ENCODE measurements at places on chromosomes 2 and 18.

- no peaks in the 10 kb centered on the region for H3K27me3 ChIP-seq
- H3K27ac ChIP-seq: no peak overlapping the region
- H3K36me3 ChIP-seq: no peaks in the 10 kb centered on the region
- H3K4me3 ChIP-seq: no peak overlapping the region
- no peak for DNase-seq
- H3K4me1 ChIP-seq: no peaks in the 10 kb centered on the region
Measured at GRCh38 chr2:64781711-64782390, 128.1 kb upstream of the SERTAD2 start.

DNA sequence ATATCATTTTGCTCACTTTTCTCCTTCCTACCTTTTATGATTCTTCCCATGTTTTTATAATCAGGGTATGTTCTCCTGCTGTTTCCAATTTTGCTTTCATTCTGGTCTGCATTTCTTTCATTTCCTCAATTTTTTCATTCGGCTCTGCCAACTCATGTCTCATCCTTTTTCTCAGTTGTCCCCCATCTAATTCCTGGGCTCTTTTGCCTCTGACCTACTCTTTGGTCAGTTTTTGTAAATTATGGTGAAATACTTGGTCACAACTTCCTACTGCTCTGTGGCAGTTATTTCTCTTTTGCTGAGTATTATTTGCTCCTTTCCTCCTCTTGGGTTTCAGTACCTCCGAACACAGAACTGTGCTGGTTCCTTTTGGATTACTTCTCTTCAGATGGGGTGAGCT, 27.5 kb downstream of the MYO7B start:
- H3K27ac ChIP-seq: no peak overlapping the region
- no peak for DNase-seq
- no peak overlapping the region for H3K4me3 ChIP-seq

- H3K27me3 ChIP-seq: no peaks in the 10 kb centered on the region
- no peaks in the 10 kb centered on the region for H3K36me3 ChIP-seq
- DNase-seq: no peak
- H3K4me3 ChIP-seq: no peak overlapping the region
- H3K27ac ChIP-seq: no peak overlapping the region
- H3K4me1 ChIP-seq: peaks cover 26% of the 10 kb centered on the region
Measured at GRCh38 chr2:16140771-16141640, 200.7 kb downstream of the MYCN start.

GRCh38 chr2:220510668-220511067, 883.2 kb downstream of the SLC4A3 start:
- H3K4me3 ChIP-seq: no peak overlapping the region
- peaks cover 3% of the 10 kb centered on the region for H3K27me3 ChIP-seq
- no peak for DNase-seq

DNA sequence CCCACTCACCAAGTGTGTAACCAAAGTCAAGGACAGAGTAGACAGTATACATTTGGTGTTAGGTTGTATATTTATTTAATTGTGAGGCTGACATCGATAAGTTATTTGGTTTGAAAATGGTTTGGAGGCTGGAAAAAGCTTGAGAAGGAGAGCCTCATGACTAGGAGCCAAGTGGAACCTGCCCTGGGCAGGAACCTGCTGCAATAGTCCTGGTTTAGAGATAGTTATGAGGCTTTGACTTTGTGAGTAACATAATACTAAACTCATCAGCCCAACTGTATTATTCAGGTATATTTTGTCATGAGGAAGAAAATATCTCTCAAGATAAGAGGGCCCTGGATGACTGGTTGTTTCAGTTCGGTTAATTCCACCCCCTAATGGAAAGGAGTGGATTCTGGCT, 234.3 kb upstream of the CYRIA start:
- no peak overlapping the region for H3K4me3 ChIP-seq
- H3K27ac ChIP-seq: no peak overlapping the region
- no peaks in the 10 kb centered on the region for H3K36me3 ChIP-seq
- H3K27me3 ChIP-seq: no peaks in the 10 kb centered on the region
- no peaks in the 10 kb centered on the region for H3K4me1 ChIP-seq

DNA sequence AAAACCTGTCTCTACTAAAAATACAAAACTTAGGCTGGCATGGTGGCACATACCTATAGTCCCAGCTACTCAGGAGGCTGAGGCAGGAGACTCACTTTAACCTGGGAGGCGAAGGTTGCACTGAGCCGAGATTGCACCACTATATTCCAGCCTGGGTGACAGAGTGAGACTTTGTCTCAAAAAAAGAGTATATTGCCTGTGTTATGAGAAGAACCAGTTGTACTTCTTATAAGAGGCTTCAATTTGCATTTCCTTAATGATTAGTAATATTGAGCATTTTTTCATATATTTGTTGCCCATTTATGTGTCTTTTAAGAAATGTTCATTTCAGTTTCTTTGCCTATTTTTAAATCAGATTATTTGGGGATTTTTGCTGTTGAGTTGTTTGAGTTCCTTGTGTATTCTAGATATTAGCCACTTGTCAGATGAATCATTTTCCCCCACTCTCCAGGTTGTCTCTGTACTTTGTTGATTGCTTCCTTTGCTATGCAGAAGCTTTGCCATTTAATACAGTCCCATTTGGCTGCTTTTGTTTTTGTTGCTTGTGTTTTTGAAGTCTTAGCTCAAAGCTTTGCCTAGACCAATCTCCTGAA, 75.8 kb upstream of the LRPPRC start:
- H3K27ac ChIP-seq: no peak overlapping the region
- no peak overlapping the region for H3K4me3 ChIP-seq
- no peaks in the 10 kb centered on the region for H3K36me3 ChIP-seq
- no peaks in the 10 kb centered on the region for H3K4me1 ChIP-seq
- H3K27me3 ChIP-seq: no peaks in the 10 kb centered on the region

- no peak overlapping the region for H3K27ac ChIP-seq
- H3K4me3 ChIP-seq: no peak overlapping the region
- DNase-seq: no peak
- no peaks in the 10 kb centered on the region for H3K27me3 ChIP-seq
- no peaks in the 10 kb centered on the region for H3K36me3 ChIP-seq
Measured at GRCh38 chr2:53913721-53914120, 54.0 kb upstream of the GPR75 start.

GRCh38 chr2:36486521-36487044, 111.4 kb downstream of the FEZ2 start:
- H3K4me1 ChIP-seq: peaks cover 43% of the 10 kb centered on the region
- no peaks in the 10 kb centered on the region for H3K36me3 ChIP-seq
- H3K4me3 ChIP-seq: no peak overlapping the region
- no peak for DNase-seq
- no peaks in the 10 kb centered on the region for H3K27me3 ChIP-seq
- peak overlapping the region; percentile 64 for H3K27ac ChIP-seq

DNA sequence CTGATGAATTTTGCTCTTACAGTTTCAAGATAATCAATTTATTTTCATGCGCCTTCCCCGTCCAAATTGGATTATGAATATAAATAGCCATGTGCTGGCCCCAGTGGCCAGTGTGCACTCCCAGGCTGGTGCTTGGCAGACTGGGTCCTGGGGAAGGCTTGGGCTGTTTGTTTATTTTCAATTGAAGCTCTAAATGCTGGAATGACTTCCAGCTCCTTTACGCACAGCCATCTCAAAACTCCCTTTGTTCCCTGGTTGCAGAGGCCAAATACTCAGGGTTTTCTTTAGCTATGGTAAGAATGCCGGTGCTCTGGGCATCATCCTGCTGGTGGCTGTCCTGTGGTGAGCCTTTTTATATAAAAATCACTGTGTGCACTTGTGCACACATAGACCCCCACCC, 131.5 kb downstream of the PRKCE start:
- H3K4me3 ChIP-seq: no peak overlapping the region
- no peaks in the 10 kb centered on the region for H3K27me3 ChIP-seq
- no peak for DNase-seq
- H3K27ac ChIP-seq: no peak overlapping the region
- peaks cover 6% of the 10 kb centered on the region for H3K4me1 ChIP-seq

- H3K4me3 ChIP-seq: no peak overlapping the region
- no peaks in the 10 kb centered on the region for H3K36me3 ChIP-seq
- no peak for DNase-seq
- peaks cover 32% of the 10 kb centered on the region for H3K4me1 ChIP-seq
- no peaks in the 10 kb centered on the region for H3K27me3 ChIP-seq
Measured at GRCh38 chr2:176093145-176093897, 800 bp downstream of the HOXD13 start.

GRCh38 chr2:47072728-47073191, 82.3 kb downstream of the STPG4 start:
- H3K4me1 ChIP-seq: peaks cover 44% of the 10 kb centered on the region
- DNase-seq: peak; percentile 77
- peak overlapping the region; percentile 16 for H3K27ac ChIP-seq
- peaks cover 3% of the 10 kb centered on the region for H3K36me3 ChIP-seq

DNA sequence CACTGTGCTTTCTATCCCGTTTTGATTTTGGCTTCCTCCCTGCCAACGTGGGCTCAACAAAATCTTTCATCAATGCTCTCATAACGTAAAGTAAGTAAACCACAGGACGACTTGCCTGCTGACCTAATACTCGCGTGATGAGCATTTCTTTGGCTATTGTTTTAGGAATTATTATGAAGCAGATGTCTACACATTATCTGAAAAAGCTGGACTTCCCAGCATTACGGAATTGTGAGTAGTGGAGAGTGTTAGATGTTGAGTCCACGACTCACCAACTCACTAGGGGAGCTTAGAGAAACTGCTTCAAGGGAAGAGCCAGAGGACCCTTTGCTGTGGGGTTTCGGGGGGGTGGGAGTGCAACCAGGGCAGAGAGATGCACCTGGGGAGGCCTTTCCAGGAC, 21.9 kb downstream of the HJURP start:
- no peaks in the 10 kb centered on the region for H3K4me1 ChIP-seq
- H3K4me3 ChIP-seq: no peak overlapping the region
- no peak for DNase-seq
- H3K27me3 ChIP-seq: no peaks in the 10 kb centered on the region
- no peak overlapping the region for H3K27ac ChIP-seq

DNA sequence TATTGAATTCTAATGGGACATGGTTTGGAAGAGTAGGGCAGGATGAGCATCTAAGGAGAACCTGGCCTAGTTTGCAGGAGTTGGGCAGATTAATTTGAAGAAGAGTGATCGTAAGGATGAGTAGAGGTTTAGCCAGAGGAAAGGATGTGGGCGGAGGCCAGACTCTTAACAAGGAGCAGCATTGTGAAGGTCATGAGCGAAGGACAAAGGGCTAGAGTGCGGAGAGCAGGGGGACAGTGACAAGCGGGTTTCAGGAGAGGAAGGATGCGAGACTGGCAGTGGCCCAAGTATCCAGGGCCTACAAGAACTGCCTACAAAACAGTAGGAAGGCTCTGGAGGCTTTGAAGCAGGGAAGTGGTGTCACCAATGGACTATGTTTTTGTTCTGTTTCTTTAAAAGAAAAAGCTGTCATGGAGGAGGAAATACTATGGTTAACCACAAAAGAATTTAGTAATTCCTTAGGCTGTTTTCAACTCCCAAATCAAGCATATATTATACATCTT, 20.1 kb downstream of the SLC66A3 start:
- no peak overlapping the region for H3K4me3 ChIP-seq
- peak; percentile 22 for DNase-seq
- H3K27ac ChIP-seq: no peak overlapping the region
- peaks cover 3% of the 10 kb centered on the region for H3K36me3 ChIP-seq
- H3K4me1 ChIP-seq: peaks cover under 1% of the 10 kb centered on the region
- no peaks in the 10 kb centered on the region for H3K27me3 ChIP-seq

DNA sequence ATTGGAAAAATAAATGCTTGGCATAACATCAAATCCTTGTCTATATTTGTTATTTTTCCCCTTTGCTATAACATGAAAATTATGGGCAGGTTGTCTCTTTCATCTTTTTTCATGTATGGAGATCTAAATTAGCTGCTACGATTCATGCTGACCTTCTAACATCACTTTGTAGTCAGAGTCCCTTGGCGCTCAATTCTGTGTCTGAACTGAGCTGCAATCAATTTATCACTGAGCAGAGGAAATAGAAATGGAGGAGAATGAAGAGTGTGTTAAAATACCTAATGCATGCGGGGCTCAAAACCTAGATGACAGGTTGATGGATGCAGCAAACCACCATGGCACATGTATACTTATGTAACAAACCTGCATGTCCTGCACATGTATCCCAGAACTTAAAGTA, 168.9 kb downstream of the CDH7 start:
- no peaks in the 10 kb centered on the region for H3K27me3 ChIP-seq
- no peak overlapping the region for H3K4me3 ChIP-seq
- H3K4me1 ChIP-seq: no peaks in the 10 kb centered on the region
- DNase-seq: no peak
- no peak overlapping the region for H3K27ac ChIP-seq

GRCh38 chr18:3458378-3458777, 8.4 kb downstream of the TGIF1 start:
- no peaks in the 10 kb centered on the region for H3K27me3 ChIP-seq
- no peak for DNase-seq
- H3K36me3 ChIP-seq: no peaks in the 10 kb centered on the region
- H3K4me3 ChIP-seq: no peak overlapping the region
- H3K27ac ChIP-seq: peak overlapping the region; percentile 99
- H3K4me1 ChIP-seq: peaks cover 54% of the 10 kb centered on the region

Measured in body of pancreas (tissue), 4 donors.